ENCODE measurements at places on chromosomes 7 and 10.

DNA sequence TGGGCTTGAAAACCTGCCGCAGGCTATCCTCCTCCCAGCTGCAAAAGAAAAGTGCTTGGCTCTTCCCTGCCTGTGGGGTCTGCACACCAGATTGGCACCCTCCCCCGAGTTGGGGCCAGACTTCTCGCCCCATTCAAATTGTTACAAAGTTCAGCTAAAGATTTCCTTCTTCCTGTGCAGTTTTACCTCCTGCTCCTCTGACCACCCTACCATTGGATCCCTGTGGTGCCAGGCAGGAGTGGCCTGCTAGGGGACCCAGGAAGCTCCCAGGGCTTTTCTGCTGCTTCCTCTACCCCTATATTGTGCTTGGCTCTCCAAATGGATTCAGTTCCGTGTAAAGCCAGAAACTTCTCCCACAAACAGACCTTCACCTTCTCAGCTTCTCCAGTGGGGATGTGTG is 135.1 kb upstream of the GAD2 start:
- DNase-seq, result no peak

- DNase-seq, result no peak
Observed at GRCh38 chr7:43076606-43077005, 35.8 kb upstream of the HECW1 start.

- no peak for DNase-seq
Observed at GRCh38 chr7:40401406-40401805, 266.6 kb downstream of the SUGCT start.

GRCh38 chr7:5200561-5201235 is 10.7 kb downstream of the WIPI2 start:
- DNase-seq, result no peak

DNA sequence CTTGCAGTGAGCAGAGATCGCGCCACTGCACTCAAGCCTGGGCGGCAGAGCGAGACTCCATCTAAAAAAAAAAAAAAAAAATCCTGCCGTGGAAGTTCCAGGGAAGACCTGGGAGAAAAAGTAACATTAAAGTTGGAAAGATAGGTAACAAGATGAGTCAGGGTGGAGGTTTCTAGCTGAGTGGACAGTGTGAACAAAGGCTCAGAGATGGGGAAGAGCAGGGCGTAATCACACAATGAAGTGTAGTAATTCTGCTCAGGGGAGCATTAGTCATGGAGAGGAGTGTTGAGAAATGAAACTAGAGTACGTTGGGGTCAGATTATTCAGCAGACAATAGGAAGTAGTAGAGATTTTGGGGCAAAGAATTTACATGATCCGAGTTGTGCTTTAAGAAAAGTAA is 21.6 kb upstream of the WASL start:
- DNase-seq, result no peak

GRCh38 chr10:70982443-70982842 is 94.1 kb upstream of the PCBD1 start:
- no peak for DNase-seq

GRCh38 chr7:18338910-18339523 is 156.5 kb upstream of the HDAC9 start:
- DNase-seq, result no peak
